ENCODE measurements at places on chromosomes 13 and 19. TPM values are rescaled to one million over a fixed set of nuclear protein-coding genes. Genes with fewer than 3 reads are reported as not detected.

DNA sequence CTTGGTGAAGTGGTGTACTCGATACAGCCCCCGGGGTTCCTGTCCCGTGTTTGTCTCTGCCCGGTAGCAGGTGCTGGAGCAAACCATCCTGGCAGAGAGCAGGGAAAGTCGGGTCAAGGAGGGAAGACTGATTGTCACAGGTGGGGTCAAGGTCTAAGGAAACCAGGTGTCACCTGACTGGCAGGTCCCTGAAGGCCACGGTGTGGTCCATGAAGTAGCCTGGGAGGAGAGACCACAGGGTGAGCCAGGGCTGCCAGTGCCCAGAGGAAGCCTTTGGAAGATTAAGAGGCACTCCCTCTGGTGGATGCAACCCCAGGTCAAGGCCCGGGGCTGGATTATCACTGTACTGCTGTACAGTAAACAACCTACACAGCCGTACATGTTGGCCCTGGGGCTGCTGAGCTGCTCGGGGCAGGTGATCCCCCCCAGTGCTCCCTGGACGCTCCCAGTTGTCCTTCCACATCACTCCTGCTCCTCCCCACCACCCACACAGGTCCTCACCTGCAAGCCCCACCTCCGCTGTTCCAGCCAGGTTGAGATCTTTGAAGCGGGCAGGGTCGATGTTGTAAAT lies 6.0 kb upstream of the CCER2 start:
- no peak for DNase-seq
- H3K4me1 ChIP-seq, result no peaks in the 10 kb centered on the region
- no peak overlapping the region for H3K4me3 ChIP-seq
- no peak overlapping the region for H3K27ac ChIP-seq
- H3K36me3 ChIP-seq, result no peaks in the 10 kb centered on the region

DNA sequence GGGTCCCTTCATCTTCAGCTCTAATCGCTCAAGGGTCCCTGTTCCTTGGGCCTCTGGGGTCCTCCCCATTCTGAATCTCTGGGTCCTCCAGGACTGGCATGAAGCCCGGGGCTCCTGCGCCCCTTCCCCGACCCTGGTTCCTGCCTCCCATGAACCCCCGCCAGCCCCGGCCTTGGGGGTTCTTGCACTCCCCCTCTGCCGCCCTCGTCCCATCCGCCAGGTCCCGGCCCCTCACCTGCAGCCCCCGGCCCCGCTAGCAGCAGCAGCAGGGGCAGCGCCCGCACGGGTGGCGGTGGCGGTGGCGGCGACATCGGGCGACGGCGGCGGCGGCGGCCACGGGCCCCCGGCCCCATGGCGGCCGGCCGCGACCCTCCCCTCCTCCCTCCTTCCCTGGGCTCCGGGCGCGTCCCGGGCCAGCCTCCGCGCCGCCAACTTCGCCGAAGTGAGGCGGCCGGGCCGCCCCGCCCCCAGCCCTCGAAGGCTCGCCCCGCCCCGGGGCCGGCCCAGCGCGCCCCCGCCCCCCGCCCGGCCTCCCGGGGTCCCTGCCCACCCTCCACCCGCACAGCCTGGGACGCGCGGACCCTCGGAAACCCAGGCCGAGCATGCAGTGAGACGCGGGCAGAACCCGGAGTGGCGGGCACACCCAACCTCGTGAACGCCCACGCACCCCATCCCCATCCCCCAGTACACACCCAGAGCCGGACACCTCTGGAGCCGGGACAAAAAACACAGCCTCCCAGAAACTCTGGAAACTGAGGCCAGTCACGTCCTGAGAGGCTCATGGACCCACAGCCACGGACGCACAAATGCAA lies at the start of gene NOTCH3:
Gene NOTCH3 (minus strand): TSS at position 443 of the 812 bp plus-strand sequence. CDS start 90 bp downstream, at position 353.
- H3K36me3 ChIP-seq, result peaks cover 24% of the 10 kb centered on the region
- peaks cover 39% of the 10 kb centered on the region for H3K4me1 ChIP-seq
- no peaks in the 10 kb centered on the region for H3K27me3 ChIP-seq

GRCh38 chr13:48220981-48221685 lies 11.9 kb upstream of the ITM2B start:
- no peak overlapping the region for H3K4me3 ChIP-seq
- no peaks in the 10 kb centered on the region for H3K4me1 ChIP-seq
- no peak for DNase-seq
- no peak overlapping the region for H3K27ac ChIP-seq

DNA sequence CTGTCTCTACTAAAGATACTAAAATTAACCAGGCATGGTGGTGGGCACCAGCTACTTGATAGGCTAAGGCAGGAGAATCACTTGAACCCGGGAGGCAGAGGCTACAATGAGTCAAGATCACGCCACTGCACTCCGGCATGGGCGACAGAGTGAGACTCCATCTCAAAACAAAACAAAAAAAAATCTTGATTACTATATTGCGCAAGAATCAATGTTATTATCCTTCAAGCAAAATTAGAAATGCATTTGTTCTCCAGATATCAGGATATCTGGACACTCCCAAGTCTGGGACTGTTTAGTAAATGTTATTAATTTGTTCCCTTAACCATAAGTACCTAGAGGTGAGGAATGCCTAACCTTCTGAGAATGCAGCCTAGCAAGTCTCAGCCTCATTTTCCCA lies 992.2 kb upstream of the PCDH20 start:
- no peaks in the 10 kb centered on the region for H3K27me3 ChIP-seq
- H3K4me1 ChIP-seq, result no peaks in the 10 kb centered on the region
- no peak overlapping the region for H3K4me3 ChIP-seq
- H3K27ac ChIP-seq, result no peak overlapping the region
- no peaks in the 10 kb centered on the region for H3K36me3 ChIP-seq

- no peak for DNase-seq
- H3K4me1 ChIP-seq, result no peaks in the 10 kb centered on the region
- peaks cover 17% of the 10 kb centered on the region for H3K27me3 ChIP-seq
Measured at GRCh38 chr13:31540281-31540680, 199.0 kb upstream of the RXFP2 start.

Gene CNFN
- total RNA-seq, result 7.8 TPM

Gene ZSCAN1
- not detected for total RNA-seq

Measured in PC-9 (cell line).